NCI-H460 (cell line): ENCODE measurements at places on chromosomes 5 and 9.

- DNase-seq = no peak
Observed at GRCh38 chr5:33824516-33825195, 67.1 kb downstream of the ADAMTS12 start.

DNA sequence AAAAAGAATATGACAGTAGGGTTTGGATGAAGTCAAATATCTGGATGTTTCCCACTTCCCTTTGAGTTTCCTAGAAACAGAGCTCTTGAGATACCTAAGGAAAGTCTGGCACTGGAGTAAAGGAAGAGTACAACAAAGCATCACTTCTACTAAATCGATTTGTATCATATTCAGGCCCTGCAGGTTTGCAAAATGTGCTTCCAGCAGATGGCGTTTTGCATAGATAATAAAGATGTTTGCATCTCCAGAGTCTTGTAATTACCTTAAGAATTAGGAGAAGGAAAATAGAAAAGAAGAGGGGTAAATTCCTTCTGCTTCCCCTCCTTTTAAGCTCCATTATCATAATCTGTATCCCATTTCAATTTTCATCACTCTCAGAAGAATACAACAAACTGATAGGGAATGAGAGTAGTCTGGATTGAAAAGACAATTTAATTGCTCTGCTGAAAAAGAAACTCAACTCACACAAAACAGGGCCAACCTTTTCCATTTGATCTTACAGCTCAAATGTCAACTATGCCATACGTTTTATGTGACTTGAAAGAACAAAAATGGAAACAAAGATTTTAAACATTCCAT is 380.4 kb downstream of the PTPRD start:
- DNase-seq = no peak

DNA sequence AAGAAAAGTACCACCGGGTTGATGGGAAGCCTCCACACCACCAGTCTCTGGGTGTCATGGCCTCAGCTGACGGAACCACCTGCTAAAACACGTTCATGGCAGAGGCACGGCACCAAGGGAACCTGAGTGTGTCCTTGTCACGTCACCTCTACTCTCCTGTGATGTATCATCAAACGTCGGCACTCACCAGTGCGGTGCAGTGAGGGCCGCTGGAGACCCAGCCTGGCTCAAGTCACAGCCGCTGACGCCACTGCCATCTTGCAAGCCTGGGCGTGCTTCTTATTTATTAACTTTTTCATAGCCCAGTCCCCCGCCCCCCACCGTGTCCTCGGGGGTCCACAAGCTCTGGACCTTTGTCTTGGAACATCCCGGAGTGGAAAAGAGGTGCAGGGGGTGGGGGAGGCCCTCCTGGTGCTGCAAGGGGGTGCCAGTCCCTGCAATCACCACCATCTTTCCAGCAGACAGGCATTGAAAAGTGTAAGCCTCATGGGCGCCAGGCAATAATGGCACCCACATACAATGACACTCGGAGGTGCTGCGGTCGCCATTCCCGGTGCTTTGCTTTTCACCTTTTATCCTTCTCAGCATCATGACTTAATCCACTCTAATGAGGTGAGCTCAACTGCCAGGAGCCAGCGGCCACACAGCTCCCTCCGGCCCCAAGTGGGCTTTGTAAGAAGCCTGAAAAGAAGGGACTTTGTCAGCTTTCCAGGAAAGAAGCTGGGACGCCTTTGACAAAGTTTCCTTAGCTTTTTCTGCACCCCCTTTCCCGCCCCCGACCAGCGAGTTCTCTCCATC is 202.3 kb upstream of the IRX1 start:
- DNase-seq = no peak

DNA sequence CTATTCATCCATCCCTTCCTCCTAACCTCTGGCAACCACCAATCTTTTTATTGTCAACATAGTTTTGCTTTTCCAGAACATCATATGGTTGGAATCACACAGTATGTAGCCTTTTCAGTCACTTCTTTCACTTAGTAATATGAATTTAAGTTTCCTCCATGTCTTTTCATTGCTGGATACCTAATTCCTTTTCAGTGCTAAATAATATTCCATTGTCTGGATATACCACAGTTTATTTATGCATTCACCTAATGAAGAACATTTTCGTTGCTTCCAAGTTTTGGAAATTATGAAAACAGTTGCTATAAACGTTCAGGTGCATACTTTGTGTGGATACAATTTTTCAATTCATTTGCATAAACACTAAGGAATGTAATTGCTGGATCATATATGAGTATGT is 70.7 kb upstream of the FNIP1 start:
- DNase-seq = no peak

DNA sequence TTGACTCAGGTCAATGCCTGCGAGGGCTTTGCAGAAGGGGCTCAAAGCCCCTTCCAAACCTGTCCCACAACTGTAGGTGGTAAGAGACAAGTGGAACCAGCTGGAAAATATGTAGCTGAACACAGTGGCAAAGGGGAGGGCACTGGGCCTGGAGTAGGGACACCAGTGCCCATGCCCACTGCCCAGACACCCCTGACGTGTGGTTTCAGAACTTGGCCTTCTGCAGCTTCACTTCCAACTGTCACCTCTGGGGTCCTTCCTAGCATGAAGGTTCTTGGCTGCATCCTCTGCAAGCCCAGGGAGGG is 233.1 kb upstream of the IRX1 start:
- no peak for DNase-seq

GRCh38 chr5:133241179-133242092 is 189.6 kb downstream of the HSPA4 start:
- no peak for DNase-seq

GRCh38 chr9:125161284-125161918 is 18.1 kb upstream of the SCAI start:
- no peak for DNase-seq

GRCh38 chr5:138972836-138973235 is 97.7 kb upstream of the LRRTM2 start:
- DNase-seq = no peak

DNA sequence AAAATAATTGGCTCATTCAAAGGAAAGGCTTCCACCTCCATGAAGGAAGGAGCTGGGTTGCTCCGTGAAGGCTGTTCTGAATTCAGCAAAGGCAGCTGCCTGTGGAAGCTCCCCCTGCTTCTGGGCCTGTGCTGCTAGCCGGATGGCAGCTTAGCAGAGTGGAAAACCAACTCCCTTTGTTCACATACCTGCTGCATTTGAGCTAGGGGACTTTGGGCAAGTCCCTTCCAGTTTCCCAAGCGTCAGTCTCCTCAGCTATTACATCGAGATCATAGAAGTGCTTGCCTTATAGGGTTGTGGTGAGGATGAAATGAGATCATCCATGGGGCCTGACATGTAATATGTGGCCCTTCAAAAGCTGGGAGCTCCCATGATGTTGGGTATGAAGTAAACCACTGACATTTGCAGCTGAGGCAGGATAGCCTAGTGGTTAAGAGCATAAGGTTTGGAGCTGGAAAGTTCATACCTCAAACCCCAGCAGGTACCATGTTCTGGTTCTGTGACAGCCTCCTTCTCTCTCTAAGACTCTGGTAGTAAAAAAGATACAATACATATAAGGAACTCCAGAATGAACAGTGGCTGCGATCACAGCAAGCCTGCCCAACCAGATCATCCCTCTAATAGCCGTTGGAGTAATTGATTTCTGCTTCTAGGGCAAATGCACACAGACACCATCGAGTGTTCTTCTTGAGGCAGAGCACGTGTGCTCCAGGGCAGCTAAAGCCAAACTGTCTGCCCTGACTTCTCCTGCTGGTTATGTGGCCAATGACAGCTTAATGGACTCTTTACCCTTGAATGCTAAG is 11.0 kb upstream of the DENND1A start:
- DNase-seq = no peak

DNA sequence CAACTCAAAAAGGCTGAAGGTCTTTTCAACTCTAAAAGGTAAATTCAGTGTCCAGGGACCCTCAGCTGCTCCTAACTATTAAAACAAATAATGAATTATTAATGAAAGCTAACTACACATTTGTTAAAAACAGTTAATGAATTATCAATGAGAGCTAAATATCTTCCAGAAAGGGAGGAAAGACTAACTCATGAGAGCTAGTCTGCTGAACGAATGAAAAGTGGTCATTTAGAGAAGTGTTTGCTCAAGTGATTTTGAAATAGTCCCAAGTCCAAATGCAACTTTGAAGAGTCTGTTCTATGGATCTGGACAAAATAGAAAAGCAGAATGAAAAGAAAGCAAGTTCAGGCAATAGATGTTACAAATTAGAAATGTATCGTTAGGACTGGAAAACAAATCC is 133.9 kb upstream of the SPEF2 start:
- no peak for DNase-seq

DNA sequence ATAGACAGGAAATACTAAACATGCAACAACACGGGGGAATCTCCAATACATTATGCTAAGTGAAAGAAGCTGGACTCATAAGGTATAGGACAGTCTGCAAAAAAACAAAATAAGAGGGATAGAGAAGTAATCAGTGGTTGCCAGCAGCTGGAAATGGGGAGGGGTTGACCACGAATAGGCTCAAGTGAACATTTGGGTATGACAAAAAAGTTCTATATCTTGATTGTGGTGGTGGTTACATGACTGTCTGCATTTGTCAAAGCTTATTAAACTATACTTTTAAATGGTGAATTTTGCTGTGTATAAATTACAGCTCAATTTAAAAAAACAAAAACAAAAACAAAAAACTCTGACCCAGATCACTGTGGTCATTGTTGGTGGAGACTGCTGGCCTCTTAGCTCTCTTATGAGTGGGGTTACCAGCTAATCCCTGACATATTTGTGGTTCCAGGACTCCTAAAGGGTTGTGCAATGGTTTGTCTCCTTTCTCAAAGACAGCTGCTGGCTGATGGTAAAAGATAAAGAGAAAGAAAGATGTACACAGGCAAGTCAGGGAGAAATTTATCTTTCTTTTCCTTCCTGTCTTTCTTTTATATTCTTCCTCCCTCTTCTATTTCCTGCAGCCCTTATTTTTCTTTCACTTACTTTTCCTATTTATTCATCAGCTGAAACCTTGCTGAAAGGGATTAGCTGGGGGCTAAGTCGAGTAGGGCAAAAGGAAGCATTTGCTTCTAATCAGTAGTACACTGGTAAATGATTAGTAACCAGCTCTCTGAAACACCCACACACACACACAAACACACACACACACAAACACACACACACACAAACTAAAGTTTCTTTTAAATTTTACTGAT is 42.6 kb upstream of the APC start:
- no peak for DNase-seq

DNA sequence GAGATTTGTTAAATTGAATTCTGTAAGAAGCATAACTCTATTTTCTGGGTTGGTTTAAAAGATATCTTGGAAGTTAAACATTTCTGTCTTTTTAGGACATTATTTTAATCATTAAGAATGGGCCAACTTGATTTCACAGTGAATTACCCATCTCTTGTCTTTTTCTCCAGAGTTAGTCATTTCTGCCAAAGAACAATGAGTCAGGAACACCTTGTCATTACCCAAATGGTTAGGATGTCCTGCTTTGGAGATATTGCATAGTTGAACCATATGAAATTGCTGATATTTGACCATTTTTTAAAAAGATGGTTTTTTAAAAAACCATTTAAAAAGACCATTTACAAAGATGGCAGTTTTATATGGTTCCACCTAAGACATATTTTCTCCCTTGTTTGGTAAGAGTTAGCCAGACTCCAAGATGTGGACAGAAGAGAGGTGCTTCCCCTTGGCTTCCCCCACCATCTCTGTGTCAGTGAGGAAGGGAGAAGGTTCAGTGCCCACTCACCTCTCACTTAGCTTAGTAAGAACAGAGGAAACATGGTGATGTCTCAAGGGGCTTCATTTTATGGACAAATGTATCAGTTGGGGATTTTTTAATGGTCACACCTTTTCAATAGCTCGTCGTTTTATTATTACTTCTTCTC is 103.0 kb downstream of the PCSK1 start:
- no peak for DNase-seq

- no peak for DNase-seq
Observed at GRCh38 chr5:1011226-1011631, 2.6 kb downstream of the NKD2 start.
